Omental fat pad (tissue), 4 donors: ENCODE measurements at places on chromosomes 12 and 14. TPM values are rescaled to one million over a fixed set of nuclear protein-coding genes. Genes with fewer than 3 reads are reported as not detected.

The PHLDA1 gene
- total RNA-seq, result 14.5 TPM

The ADAMTS20 gene
- not detected for total RNA-seq

DNA sequence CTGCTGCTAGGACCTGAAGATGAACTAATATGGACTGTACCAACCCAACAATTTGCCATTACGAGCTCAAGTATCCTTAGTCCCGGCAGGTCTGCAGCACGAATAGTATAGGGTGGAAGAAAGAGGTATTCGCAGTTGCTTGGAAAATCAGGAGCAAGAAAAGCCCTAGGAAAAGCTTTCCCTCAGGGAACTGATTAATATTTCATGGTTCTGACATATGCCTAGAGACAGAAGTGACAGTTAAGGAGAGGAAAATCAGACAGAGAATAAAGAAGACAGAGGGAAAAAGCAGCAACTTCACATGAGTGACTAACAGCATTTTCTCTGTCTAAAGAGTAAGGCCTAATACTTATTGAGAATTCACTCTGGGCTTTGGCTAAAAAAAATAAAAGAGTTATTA is 602.9 kb upstream of the ATP2B1 start:
- DNase-seq, result no peak

GRCh38 chr12:114846771-114847170 is 162.8 kb upstream of the TBX3 start:
- no peak for DNase-seq

DNA sequence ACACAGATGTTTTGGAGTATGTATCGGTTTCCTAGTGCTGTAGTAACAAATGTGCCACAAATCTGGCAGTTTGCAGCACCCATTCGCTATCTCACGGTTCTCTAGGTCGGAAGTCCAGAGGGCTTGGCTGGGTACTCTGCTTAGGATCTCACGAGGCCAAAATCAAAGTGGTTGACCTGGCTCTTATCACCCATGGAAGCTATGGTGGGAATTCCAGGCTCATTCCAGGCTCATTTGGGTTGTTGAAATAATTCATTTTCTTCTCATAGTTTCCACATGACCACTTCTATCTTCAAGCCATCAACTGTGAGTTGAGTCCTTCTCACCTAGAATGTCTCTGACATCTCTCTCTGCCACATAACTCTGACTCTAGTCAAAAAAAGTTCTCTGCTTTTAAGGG is 431.0 kb upstream of the TMPO start:
- no peak for DNase-seq

The GSC gene
- total RNA-seq, result 0.72 TPM

- no peak for DNase-seq
Measured at GRCh38 chr12:80620281-80620680, 87.2 kb upstream of the MYF6 start.

GRCh38 chr14:99023371-99023770 is 248.6 kb downstream of the BCL11B start:
- no peak for DNase-seq

DNA sequence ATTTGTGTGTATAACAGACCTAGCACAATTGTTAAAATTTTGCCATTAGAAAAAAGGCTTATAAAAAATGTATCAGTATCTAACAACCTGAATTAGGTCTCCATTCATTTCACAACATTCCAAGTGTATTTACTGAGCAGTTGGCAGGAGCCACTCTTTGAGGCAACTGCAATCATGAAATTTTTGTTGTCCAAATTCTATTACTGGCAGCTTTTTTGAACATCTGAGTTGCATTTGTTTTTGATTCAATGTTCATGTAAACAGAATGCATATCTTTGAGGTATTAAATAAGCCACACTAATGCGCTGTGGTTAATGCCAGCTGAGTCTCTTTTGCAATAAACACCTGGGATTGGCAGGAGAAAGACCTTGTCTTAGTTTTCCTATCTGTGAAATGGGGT is 8.7 kb downstream of the KITLG start:
- no peak for DNase-seq

DNA sequence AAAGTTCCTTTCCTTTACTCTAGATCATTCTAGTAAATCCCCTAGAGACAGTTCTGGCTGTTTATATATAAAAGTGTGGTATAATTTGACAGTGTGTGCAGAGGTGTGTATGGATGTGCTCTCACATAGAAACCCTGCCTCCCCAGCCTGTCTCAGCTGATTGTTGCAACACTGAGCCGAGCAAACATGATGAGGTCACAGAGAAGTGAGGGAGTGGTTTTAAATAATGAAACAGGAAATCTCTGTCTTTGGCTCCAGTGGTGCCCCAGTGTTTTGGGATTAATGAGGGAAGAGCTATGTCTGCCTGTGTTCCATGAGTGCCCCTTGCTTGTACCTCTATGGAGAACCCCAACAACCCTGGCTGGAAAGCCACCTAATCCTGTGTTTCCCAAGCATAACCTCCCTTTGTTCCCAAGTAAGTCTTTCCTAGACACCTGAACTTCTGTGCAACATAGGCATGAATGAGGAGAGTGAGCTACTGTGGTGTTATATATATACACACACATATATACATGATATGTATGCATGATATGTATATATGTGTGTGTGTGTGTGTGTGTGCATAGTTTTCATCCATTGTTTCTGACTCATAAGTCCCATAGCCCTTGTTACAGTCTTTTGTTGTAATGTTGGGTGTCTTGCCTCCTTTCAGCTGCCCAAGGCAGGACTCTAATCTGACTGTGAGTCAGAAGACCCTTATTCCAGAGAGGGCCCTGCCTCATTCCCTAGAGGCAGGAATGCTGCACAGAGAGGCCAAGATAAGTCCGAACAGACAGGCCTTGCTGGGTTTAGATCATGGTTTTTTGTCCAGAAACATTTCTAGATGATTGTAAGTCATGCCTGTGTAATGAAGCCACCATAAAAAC is 18.0 kb downstream of the TRAF3 start:
- DNase-seq, result no peak

The CMTM5 gene
- total RNA-seq, result not detected

- DNase-seq, result no peak
Measured at GRCh38 chr14:25765909-25766308, 716.0 kb upstream of the STXBP6 start.

DNA sequence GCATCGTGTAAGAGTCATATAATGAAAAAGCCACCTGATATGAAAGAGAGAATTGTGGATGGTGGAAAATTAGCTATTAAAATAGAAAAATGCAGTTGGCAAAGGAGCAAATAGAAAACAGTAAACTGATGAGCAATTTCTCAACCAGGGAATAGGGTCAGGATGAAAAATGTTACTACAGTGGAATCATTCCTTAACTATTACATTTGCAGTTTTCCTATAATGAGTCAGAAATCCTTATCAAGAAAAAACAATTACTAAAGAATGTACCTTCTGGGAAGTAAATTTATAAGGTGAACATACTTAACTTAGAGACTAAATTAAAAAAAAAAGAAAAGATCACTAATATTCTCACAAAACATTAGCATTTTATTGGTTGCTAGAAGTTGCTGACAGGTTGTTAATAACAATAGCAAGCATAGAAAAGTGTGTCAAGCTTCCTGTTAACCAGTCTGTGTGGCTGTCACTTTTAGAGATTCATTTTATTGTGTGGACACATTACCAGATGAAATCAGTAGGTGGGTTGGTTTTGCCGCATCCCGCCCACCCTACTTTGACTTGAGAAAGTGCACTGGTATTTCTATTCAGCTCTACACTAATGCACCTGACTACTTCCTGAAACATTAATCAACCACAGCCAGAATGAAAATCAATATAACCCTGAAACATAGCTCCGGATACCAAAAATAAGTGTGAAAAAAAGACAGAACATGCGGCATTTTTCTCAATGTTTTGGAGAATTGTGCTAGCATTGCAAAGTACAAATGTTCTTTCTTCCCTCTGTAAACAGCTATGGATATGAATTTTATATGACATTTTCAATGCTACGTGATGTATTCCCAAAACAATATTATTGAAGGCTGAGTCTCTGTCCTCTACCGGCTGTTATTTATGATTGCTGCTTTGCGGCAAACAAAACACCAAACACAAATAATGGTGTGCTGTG is 576.7 kb downstream of the SLC16A7 start:
- no peak for DNase-seq

DNA sequence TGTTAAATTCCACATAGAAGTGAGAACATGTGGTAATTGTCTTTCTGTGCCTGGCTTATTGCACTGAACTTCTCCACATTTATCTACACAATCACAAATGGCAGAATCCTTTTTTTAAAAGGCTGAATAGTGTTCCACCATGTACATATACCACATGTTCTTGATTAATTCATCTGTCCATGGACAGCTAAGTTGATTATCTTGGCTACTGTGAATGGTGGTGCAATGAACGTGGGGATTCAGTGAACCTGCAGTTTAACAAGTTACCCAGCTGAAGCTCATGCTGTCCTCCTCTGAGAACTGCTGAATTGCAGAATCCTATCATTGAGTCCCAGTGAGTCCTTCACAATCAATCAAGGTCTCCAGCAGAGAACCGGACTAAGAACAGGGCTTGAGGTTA is 74.9 kb downstream of the TBK1 start:
- no peak for DNase-seq

- no peak for DNase-seq
Measured at GRCh38 chr14:32574269-32574668, 245.2 kb downstream of the AKAP6 start.

The KLRD1 gene
- total RNA-seq, result 2.2 TPM

DNA sequence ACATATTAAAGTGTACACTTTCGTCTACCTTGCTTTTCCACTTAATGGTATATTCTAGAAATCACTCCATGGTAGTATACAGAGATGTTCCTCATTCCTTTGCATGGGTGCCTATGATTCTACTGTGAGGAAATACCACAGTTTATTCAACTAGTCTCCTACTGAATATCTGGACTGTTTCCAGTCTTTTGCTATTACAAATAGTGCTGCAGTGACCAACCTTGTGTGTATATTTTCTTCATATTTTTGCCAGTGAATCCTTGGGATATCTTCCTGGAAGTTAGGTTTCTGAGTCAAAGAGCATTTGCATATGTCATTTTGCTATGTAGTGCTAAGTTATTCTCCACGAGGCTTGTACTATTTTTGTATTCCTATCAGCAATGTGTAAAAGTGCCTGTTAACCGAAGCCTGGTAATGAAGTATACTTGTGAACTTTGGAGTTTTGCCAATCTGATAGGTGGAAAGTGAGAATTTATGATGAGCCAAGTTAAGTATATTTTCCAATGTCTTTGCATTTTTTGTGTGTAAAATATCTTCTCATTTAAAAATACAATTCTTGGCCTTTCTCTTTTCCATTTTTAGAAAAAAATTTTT is 31.3 kb upstream of the TMEM263 start:
- no peak for DNase-seq

The PLA2G1B gene
- total RNA-seq, result not detected

- no peak for DNase-seq
Measured at GRCh38 chr12:66140731-66141130, 10.2 kb upstream of the LLPH start.

The USP44 gene
- total RNA-seq, result 4.7 TPM

The SMOC1 gene
- total RNA-seq, result 1.3 TPM

The FOXG1 gene
- total RNA-seq, result not detected

- no peak for DNase-seq
Measured at GRCh38 chr12:19404242-19404880, 34.9 kb upstream of the AEBP2 start.

The RHEBL1 gene
- not detected for total RNA-seq

DNA sequence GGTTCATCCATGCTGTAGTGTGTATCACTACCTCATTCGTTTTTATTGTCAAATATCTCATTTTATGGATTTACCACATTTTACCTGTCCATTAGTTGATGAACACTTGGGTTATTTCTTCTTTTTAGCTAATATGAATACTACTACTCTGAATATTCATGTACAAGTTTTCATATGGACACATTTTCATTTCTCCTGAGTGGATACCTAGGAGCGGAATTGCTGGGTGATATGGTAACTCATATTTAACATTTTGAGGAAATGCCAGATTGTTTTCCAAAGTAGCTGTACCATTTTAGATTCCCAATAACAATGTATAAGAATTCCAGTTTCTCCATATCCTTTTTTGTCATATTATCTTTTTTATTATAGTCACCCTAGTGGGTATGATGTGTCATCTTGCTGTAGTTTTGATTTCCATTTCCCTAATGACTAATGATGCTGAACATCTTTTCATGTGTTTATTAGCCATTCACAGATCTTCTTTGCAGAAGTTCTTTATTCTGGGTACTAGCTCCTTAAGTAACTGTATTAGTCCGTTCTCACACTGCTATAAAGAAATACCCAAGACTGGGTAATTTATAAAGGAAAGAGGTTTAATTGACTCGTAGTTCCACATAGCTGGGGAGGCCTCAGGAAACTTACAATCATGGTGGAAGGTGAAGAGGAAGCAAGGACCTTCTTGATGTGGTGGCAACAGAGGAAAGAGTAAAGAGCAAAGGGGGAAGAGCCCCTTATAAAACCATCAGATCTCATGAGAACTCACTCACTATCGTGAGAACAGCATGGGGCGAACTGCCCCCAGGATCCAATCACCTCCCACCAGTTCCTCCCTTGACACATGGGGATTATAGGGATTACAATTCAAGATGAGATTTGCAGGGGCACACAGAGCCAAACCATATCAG is 11.9 kb downstream of the NRDE2 start:
- DNase-seq, result no peak

DNA sequence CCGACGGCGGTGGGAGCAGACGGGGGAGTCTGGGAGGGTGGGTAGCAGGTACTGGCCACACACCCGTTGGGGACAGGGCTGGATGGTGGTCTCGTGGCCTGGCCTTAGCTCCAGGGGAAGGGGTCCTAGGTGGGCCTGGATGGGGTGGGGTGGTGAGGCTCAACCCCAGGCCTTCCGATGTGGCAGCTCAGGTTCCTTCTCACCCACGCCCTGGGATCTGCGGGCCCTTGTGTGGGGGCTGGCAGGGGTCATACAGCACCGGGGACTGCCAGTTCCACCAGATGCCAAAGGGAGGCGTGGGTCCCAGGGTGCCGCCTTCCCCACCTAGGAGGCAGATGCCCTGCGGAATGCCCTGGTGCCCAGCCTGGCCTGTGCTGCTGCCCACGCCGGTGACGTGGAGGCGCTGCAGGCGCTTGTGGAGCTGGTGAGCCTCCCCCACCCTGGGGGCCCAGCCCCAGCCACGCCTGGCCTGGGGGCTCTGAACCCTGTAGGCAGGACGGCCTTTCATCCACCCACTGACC is 21.0 kb downstream of the ASPG start:
- no peak for DNase-seq

DNA sequence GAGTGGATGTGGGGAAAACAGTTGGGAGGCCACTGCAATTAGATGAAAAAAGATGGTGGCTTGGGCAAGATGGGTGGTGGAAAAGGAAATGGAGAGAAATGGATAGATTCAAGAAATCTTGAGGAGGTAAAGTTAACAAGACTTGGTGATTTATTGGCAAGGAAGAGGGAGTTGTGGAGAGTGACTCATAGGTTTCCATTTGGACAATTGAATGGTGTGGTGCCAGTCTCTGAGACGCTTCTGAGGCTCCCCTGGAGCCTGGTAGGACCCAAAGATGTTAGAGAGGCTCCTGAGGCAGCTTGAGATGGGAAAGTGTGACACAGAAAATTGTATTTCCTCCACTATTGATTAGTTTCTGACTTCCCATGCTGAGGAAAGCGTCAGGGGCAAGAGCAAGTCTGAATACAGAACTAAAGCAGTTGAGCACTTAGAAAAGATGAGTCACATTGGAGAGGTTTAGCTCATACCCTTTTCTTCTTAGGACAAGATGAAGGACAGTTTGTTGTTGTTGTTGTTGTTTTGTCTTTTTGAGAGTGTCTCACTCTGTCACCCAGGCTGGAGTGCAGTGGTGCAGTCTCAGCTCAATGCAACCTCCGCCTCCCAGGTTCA is 4.5 kb downstream of the PRPF40B start:
- no peak for DNase-seq

GRCh38 chr12:132942611-132943010 is 13.5 kb downstream of the ZNF605 start:
- no peak for DNase-seq

GRCh38 chr12:14962797-14963196 is 1.4 kb upstream of the ARHGDIB start:
- no peak for DNase-seq

The AKAP3 gene
- 4.8 TPM for total RNA-seq

The CD27 gene
- 0.65 TPM for total RNA-seq
